ENCODE measurements at places on chromosomes 12 and 14.

DNA sequence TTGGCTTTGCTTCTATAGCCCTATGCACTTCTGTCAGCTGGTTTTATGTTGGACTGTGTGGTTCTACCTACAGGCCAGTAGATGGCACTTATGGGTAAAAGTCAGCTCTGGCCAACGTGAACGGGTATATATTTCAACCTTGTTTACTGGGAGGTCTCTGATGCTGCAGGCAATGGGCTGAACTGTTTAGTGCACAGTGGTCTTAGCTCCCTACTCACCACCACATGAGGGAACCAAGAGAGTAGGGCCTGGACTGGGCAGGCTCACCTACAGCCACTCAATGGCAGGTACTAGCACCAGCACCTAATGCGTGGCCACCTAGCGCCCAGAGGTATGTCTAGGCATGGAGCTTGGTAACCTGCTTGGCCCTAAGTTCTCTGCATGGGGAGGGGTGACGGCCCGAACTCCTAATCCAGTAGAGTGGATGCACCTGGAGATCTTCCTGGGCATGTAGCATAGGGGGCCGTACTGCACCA, 481.8 kb downstream of the TMEM117 start:
- peak; percentile 12 for DNase-seq

- DNase-seq: peak; percentile 45
Observed at GRCh38 chr12:131454418-131455217, 256.3 kb upstream of the SFSWAP start.

DNA sequence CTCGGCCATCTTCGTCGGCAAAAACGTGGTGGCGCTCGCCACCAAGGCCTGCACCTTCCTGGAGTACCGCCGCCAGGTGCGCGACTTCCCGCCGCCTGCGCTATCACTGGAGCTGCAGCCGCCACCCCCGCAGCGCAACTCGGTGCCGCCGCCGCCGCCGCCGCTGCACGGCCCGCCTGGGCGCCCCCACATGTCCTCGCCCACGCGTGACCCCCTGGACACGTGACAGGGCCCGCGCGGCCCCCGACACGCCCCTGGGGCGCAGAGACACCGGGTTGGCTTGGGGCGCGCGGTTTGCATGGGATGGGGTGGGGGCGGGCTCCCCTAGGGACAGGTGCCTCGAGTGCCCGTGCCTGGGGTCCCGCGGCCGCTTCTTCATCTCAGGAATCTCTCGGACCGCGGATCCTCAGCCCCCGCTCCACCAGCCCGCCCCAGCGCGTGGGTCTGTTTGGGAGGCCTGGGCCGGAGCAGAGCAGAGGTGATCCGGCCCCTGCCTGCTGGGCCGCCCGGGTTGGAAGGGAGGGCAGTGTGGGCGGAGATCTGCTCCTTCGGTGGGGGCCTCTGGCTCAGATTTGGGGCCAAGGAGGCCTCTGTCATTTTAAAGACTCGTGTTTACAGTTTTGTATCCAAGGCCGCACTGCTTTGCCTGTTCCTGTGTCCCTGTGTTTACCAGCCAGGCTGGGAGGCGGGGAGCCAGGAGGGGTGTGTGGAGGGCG, 3.3 kb downstream of the TMEM121 start:
- no peak for DNase-seq

DNA sequence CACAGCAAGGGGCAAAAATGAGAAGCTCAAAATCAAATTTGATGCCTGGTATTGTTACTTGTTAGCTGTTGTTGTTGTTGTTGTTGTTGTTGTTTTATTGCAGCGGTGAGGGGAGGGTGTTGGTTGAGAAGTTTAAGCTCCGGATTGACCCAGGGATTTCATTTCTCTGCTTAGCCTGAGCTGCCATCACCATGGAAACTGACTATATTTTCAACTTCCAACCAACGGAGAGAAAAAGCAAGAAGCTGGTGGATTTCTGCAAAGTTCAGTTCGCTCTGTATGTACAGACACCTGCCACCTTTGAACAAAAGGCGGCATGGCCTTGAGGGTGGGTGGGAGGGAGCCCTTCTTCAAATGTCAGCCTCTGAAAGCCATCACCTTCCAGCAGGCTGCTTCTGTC, 194.5 kb upstream of the NOS1 start:
- no peak for DNase-seq

DNA sequence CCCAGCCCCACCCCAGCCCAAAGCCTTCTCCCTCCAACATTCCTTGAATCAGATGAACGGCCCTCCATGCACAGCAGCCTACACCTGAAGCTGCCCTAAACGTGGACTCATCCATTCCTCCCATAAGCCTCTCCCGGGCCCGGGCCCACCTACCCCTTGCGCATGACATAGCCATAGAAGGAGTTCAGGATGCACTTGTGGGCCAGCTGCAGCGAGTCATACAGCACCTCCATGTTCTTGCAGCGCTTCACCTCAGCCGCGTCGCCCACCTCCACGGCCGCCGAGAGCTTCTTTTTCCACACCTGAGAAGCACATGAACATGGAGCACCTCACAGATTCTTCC, 22.0 kb downstream of the POLE start:
- DNase-seq: no peak

DNA sequence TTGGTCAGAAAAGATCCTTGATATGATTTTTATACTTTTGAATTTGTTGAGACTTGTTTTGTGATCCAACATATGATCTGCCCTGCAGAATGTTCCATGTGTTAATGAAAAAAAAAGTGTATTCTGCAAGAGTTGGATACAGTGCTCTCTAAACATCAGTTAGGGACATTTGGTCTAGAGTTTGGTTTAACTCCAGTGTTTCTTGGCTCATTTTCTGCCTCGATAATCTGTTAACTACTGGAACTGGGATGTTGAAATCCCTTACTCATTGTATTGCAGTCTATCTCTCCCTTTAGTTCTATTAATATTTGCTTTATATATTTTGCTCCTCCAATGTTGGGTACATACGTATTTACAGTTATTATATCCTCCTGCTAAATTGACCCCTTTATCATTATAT, 18.3 kb upstream of the TXNRD1 start:
- DNase-seq: peak; percentile 45

GRCh38 chr12:123923038-123923437, 49.6 kb downstream of the CCDC92 start:
- DNase-seq: no peak

DNA sequence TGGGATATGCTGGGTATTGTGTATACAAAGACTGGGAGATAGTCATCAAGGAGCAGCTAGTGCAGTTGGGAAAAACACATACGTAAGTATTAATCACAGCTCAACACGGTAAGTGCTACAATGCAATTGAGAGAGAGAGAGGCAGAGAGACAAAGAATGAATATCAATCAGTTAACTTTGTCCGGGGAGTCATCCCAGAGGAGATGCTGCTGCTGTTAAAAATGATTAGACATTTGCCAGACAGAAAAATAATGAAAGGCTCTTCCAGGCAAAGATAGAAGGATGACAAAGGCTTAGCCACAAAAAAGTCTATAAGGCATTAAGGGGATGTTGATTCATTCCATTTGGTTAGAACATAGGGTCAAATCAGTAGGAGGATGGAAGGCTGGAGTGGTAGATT, 45.1 kb downstream of the AKAP6 start:
- no peak for DNase-seq

DNA sequence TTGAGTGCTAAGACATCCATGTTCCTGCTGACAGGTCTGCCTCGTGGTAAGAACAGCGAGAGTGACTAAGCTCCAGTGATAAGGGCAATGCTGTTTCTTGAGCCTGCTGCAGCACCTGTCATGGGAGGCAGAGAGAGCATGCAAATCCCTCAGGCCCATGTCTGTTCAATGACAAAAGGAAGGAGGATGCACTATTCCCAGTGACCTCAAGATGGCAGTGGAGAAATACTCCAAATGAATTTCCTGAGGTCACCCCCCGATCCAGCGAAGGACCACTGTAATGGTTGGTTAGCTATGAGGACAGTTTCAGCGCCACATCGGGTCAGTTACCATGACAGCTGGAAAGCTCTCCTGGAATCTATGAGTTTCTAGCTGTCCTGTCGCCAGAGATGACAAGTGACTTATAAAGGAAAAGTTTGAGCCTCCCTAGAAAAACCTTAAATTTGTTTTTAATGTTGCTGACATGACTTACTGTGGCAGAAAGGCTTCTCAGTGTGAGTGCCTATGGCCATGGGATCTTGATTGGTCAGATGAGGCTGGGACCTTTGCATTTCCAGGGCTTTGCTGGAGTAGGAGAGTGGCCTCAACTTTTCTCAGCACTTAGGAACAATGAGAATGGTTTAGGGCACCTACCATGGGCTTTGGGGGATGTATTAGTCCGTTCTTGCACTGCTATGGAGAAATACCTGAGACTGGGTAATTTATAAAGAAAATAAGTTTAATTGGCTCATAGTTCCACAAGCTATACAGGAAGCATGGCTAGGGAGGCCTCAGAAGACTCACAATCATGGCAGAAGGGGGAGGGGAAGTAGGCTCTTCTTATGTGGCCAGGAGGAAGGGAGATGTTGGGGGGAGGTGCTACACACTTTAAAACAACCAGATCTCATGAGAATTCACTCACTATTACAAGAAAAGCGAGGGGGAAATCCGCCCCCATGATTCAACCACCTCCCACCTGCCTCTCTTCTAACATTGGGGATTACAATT, 88.0 kb upstream of the TMEM260 start:
- peak; percentile 54 for DNase-seq

- peak; percentile 92 for DNase-seq
Observed at GRCh38 chr12:112419297-112420133, 768 bp downstream of the PTPN11 start.

DNA sequence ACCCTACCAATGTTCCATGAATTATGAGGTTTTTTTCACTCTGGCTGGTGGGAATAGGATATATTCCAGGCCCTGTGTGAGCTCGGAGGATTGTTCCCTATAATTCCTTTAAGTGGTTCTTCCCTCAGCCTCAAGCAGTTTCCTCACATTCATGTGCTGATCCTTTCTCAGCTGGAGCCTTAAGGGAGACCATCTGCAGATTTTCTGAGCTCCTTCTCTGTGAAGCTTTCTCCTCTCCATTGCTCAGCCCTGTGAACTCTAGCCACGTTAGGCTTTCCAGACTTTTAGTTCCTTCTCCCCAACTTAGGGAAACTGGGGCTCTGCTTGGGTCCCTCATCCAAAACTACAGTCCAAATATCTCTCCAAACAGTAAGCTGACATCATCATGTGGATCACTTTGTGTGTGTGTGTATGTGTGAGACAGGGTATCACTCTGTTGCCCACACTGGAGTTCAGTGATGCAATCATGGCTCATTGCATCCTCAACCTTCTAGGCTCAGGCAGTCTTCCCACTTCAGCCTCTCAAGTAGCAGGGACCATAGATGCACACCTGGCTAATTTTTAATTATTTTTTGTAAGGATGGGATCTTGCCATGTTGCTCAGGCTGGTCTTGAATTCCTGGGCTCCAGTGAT, 219.5 kb upstream of the OTX2 start:
- DNase-seq: no peak

GRCh38 chr12:8917751-8918150, 3.4 kb downstream of the PHC1 start:
- DNase-seq: no peak

- DNase-seq: peak; percentile 46
Observed at GRCh38 chr12:71846322-71846940, 6.9 kb downstream of the TBC1D15 start.

- no peak for DNase-seq
Observed at GRCh38 chr12:115543269-115543668, 734.2 kb downstream of the MED13L start.

GRCh38 chr12:11881835-11882234, 188.9 kb upstream of the BCL2L14 start:
- no peak for DNase-seq

- DNase-seq: peak; percentile 5
Observed at GRCh38 chr14:100532154-100532861, 54.9 kb downstream of the BEGAIN start.

DNA sequence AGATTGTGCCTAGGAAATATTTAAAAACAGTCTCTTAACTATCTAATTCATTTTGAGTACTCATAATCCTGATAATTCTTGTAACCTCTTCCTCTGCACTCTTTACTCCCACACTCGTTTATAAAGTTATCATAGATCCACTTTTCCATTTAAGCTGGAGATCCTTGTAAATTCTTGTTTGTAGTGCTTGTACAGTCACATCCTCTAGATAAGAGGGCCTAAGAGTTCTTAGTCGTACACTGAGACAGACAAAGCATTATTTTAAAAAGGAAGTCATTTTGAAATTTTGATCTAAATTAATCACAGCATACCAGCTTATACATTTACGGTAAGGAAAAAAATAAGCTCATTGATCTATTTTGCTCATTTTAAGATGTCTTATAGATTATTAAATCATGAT, 42.5 kb downstream of the LMO3 start:
- DNase-seq: no peak

- DNase-seq: peak; percentile 75
Observed at GRCh38 chr12:132285991-132286681, 43.3 kb downstream of the GALNT9 start.

GRCh38 chr12:45183246-45183645, 32.6 kb upstream of the ANO6 start:
- peak; percentile 52 for DNase-seq

DNA sequence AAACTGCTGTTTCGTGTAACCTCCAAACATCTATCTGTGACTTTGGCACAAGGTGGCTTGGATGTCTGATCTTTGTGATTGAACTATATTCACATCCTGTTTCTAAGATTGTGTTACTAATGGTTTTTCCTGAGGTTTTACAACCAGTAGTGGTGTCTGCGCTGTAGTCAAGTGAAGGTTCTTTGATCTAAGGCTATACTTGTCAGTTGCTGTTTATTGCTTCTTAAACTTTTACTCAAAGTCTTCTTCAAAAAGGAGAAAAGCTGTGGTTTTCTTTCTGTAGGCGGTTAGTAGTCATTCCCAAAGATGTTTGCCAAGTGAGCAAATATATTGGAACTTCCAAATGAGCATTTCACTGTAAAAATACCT, 12.3 kb upstream of the CALM1 start:
- DNase-seq: no peak

DNA sequence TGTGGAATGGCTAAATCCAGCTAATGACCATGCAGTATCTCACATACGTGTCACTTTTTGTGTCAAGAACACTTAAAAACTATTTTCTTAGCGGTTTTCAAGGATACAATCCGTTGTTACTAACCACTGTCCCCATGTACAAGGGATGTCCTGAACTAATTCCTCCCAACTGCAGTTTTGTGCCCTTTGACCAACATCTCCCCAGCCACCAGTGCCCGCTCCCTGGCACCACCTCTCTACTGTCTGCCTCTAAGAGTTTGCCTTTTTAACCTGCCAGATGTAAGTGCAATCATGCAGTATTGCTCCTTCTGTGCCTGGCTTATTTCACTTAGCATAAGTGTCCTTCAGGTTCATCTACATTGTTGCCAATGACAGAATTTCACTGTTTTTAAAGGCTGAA, 315.7 kb downstream of the TMEM121 start:
- no peak for DNase-seq

- DNase-seq: no peak
Observed at GRCh38 chr14:85714069-85714468, 184.1 kb downstream of the FLRT2 start.
